ENCODE measurements at places on chromosomes 5 and 9.

DNA sequence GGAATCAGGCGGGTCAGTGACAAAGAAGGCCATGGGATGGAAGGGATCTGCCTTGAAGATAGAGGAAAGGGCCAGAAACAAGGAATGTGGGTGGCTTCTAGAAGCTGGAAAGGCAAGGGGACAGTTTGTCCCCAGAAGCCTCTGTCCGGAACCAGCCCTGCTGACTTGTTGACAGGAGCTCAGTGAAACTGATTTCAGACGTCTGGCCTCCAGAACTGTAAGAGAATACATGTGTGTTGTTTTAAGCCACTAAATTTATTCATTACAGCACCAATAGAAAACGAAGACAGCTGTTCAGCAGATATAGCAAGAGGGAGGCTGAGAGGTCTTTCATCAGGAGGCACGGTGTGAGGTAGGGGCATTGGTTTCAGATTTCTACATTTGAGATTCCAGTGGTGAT, 422.5 kb downstream of the KDM4C start:
- DNase-seq: no peak

GRCh38 chr5:2721385-2722138, 29.9 kb downstream of the IRX2 start:
- no peak for DNase-seq

- DNase-seq: no peak
Measured at GRCh38 chr5:79697222-79698170, 7.9 kb downstream of the CMYA5 start.

DNA sequence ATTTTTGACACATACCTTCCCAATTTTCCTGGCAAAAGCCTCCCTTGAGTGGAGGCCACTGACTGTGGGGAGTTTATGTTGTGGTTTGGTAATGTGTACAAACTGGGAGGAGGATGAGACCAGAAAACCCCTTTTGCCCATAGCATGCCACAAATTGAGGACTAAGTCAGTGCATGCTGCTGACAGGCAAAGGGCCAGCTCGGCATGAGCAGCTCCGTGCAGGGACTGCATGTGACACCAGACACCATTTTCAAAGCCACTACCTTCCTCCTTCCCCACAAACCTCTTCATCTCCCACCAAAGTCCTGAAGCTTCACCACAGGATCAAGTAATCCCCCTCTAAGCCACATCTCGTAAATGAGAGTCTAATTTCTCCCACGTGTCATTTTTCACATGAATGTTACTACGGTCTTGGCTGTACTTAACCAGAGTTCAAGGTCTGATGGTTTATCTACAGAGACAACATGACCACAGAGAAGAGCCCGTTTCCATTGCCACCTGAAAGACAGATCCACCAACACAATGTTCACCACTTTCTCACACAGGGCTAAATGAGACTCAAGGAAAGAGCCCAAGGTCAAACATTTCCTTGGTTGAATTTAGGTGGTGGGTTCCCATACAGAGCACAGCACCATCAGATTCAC, 106.5 kb downstream of the NFIB start:
- no peak for DNase-seq

DNA sequence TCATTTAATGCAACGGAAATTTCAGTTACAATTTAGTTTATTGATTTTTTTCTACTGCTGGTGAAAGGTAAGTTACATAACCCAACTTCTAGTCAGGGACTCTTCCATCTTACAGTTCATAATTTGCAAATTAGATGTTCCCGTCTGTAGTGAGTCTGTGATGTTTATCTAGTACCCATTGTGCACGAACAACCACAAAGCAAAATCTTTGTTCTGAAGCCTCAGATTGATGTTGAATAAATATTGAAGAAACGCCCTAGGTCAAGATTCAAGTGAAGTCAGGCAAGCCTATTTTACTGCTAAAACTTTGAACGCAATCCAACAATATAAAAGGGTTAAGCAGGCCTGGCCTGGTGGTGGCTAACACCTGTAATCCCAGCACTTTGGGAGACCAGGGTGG, 43.1 kb downstream of the BASP1 start:
- no peak for DNase-seq

DNA sequence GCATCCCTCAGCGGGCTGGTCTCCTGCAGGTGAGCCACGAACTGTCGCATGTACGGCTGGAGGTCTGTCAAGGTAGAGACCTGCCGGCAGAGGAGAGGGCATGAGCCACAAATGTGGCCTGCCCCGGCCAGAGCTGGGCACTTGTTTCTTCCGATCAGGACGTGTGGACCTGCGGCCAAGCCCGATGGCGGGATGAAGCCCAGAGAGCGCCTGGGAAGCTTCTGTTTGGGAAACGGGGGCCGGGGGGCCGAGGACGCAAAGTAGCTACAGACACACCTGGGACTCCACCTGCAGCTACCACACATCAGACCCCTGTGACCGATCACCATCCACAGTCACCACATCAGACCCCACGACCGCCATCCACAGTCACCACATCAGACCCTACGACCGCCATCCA, 22.7 kb downstream of the TERT start:
- DNase-seq: no peak

GRCh38 chr9:131880833-131881583, 141.1 kb upstream of the RAPGEF1 start:
- DNase-seq: peak; percentile 2

- no peak for DNase-seq
Measured at GRCh38 chr9:121703014-121703734, 51.7 kb downstream of the DAB2IP start.

GRCh38 chr5:88644676-88645075, 238.3 kb downstream of the MEF2C start:
- no peak for DNase-seq

DNA sequence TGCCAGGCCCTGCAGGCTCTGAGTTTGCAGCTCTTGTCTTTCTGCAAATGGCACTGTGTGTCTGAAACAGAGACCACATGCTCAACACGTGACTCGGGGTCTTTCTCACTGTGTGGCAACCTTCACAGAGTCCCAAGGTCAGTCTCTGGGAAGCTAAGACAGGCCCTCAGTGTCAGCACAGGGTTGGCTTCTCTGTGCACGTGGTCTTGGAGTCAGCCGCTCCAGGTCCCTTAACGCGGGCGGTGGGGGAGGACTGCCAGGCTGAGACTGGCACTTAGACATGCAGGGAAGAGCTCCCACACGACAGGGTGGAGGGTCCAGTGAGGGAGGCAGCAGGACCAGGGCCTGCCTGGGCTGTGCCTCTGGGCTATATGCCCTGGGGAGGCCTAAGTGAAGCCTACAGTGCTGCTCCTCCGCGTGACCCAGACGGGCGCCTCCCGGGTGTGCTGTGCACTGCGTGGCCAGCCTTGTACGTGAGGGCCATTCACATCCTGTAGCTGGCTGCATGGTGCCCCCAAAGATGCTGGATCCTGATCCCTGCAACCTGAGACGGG, 76.8 kb downstream of the ADAMTS2 start:
- DNase-seq: no peak

DNA sequence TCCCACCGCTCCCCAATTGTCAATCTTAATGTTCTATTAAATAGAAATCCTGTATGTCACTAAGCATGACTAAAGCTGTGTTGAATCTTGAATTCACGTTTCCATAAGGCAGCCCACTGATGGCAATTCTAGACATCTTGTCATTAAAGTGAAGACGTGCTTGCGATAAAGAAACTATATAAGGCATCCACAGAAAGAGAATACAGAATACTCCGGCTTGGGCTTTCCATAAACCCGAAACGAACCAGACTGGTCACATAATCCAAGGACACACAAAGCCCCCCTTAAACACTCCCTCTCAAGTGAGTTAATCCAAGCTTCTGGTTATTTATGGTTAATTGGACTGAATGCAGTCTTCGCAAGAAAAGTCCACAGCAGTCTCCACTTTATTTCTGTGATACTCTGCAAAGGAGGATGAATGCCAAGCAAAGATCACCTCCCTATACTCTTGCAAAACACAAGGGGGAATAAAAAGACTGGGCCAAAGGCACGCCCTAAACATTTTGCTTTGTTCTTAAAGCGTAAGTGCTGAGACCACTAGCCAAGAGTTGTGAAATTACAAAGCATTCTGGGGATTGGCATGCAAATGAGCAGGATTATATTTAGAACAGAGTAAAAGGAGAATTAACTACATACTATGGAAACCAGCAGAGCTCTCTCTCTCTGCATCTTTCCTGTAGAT, 54.7 kb downstream of the DPYSL3 start:
- no peak for DNase-seq

- DNase-seq: no peak
Measured at GRCh38 chr5:14818931-14819790, 52.4 kb downstream of the ANKH start.

GRCh38 chr5:141945511-141946051, 12.4 kb downstream of the PCDH12 start:
- DNase-seq: peak; percentile 74

- DNase-seq: no peak
Measured at GRCh38 chr9:98105006-98105405, 14.0 kb downstream of the TRIM14 start.

DNA sequence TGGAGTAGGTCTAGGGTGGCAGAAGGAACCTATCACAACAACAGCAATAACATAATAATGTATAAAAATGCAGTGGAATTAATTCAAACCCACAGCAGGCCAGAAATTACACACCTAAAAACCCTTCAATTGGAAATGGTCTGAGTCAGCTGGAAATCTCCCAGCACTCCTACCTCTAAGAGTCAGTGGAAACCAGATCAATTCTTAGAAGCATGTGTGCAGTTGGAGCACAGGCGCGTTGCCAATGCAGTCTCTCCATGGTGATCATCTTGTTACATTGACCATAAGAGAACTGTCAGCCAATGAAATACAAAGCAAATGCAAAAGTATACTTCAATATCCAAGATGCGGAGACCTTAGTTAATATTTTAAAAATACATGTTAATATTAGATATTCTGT, 15.1 kb upstream of the CSNK1G3 start:
- DNase-seq: no peak

DNA sequence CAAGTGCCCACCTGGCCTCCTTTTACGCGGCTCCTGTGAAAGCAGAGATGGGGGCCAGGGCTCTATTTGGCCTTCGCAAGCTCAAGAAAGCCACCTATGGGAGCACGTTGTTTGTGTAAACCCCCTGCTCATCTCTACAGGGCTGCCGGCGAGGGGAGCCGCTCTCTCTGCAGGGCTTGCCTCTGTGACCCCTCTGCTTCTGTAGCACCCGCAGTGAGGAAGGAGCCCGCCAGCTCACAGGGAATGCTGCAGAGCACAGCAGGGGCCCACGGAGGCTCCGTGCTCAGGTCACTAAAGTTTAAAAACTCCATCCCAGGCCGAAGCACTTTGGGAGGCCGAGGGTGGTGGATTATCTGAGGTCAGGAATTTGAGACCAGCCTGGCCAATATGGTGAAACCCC, 376.8 kb downstream of the IRX2 start:
- no peak for DNase-seq

DNA sequence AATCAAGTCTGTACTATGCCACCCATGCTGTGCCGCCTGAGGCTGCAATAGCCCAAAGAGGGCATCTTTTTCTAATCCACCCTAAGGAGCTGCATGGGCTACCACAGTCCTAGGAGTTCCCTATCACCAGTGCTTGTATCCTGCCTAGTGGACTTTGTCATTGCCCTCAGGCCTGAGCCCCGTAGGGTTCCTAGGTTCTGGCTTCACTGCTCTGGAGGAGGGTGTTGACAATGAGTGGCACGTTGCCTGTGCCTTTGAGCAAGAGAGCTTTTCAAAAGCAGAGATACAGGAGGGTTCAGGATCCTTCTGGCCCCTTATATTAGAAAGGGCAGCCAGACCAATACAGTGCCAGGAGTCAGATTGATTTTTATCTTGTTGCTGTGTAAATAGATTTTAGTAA, 93.0 kb downstream of the PRDM6 start:
- no peak for DNase-seq

DNA sequence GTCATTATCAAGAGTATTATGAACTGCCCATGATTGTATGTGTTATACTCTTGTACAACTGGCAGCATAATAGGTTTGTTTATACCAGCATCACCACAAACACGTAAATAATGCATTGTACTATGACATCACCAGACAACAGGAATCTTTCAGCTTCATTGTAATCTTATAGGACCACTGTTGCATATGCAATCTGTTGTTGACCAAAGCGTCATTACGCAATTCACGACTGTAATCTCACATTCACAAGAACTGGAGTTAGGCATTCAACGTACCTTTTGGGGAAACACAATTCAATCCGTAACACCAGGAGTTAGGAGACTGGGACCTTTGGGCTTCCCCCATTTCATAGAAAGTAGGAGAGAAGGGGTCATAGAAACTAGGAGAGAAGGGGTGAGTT, 20.4 kb upstream of the ARSI start:
- no peak for DNase-seq

GRCh38 chr5:180782748-180783147, 19.9 kb downstream of the MGAT1 start:
- no peak for DNase-seq

DNA sequence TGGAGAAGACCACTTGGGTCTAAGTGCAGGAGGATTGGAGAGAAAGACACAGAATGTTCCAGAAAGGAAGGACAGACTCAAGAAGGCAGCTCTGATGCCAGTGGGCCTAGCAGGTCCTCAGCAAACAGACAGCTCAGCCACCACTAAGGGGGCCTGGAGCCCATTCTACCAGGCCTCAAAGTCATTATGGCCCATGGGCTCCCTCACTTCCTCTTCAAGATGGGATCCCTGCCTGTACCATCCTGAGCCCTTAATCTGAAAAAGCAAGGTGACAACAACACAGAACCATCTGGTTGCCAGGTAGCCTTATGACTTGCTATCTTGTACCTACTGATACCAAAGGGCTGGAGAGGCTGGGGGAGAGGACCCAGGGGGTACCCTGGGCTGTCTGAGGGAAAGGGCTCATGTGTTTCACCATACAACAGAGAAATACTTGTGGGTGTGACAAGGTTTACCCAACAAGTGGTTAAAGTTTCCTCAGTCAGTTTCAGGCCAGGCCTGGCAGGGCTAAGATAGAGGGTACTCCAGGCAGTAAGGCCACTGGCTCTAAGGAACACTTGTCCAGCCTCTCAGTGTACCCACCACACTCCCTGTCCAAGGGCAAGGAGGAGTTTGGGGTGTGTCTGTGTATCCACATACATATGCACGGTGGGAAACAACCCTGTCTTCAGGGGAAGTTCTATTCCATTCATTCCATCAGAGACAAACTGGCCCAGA, 30.7 kb downstream of the TCF7 start:
- no peak for DNase-seq

GRCh38 chr9:18849270-18849669, 183.7 kb downstream of the SAXO1 start:
- no peak for DNase-seq

DNA sequence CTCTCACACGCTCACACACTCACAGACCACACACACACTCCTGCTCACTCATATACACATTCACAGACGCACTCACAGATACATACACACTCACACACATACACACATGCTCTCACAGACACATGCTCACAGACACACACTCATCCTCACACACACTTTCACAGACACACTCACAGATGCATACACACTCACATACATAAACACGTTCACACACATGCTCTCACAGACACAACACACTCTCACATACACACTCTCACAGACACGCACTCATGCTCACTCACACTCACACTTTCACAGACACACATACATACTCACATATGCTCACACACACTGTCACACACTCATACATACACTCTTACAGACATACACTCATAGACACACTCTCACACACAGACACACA, 82.2 kb downstream of the IRX2 start:
- DNase-seq: no peak

GRCh38 chr5:119331566-119332095, 24.2 kb upstream of the TNFAIP8 start:
- no peak for DNase-seq

GRCh38 chr9:88835038-88835466, 156.2 kb upstream of the S1PR3 start:
- DNase-seq: no peak

All from kidney capillary endothelial cell (primary cell).